ENCODE measurements at places on chromosomes 16 and 17. TPM values are rescaled to one million over a fixed set of nuclear protein-coding genes. Genes with fewer than 3 reads are reported as not detected.

Gene KRTAP4-1
- total RNA-seq, result not detected

Gene HBA1
- total RNA-seq, result not detected

Gene VAMP2
- total RNA-seq, result 4.6 TPM

Gene IL17C
- not detected for total RNA-seq

Gene WSCD1
- total RNA-seq, result 4.0 TPM

Gene TMEM204
- not detected for total RNA-seq

DNA sequence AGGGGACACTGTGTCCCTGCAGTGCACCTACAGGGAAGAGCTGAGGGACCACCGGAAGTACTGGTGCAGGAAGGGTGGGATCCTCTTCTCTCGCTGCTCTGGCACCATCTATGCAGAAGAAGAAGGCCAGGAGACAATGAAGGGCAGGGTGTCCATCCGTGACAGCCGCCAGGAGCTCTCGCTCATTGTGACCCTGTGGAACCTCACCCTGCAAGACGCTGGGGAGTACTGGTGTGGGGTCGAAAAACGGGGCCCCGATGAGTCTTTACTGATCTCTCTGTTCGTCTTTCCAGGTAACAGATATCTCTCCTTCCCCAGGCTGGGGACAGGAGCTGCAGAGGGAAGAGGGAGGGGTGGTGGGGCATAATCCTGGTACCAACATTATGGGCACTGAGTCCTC is 1.6 kb downstream of the CD300LG start:
- DNase-seq, result no peak

- peak; percentile 70 for DNase-seq
Observed at GRCh38 chr16:10514369-10515055, 65.9 kb downstream of the EMP2 start.

- peak; percentile 42 for DNase-seq
Observed at GRCh38 chr16:1707193-1707790, 1.3 kb downstream of the MAPK8IP3 start.
